Stimulated activated CD4-positive, alpha-beta T cell treated with anti-CD3 and anti-CD28 coated beads, Interleukin-12 subunit alpha, Interleukin-12 subunit beta, amount 100 ng/mL, for 4 hours (primary cell): ENCODE measurements at places on chromosomes 5 and 9.

GRCh38 chr5:157978061-157978460, 119.1 kb upstream of the CLINT1 start:
- DNase-seq, result no peak

GRCh38 chr5:133144245-133144981, 92.6 kb downstream of the HSPA4 start:
- DNase-seq, result no peak

- DNase-seq, result no peak
Measured at GRCh38 chr9:112059145-112059965, 115.7 kb downstream of the SUSD1 start.

GRCh38 chr9:4180907-4181605, 118.8 kb downstream of the GLIS3 start:
- no peak for DNase-seq

- no peak for DNase-seq
Measured at GRCh38 chr5:103800741-103801495, 238.3 kb upstream of the NUDT12 start.

DNA sequence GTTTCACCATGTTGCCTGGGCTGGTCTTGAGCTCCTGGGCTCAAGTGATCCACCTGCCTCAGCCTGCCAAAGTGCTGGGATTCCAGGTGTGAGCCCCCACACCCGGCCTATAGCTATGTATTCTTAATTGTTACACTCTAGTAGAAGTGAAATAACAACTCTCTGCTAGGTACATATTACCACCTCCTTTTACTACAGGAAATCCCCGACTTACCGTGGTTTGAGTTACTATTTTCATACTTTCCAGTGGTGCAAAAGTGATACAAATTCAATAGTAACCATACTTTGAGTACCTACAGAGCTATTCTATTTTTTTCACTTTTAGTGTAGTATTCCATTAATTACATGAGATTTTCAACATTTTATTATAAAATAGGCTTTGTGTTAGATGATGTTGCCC, 719 bp downstream of the ARL14EPL start:
- DNase-seq, result no peak

GRCh38 chr9:86079865-86080469, 19.4 kb downstream of the GOLM1 start:
- no peak for DNase-seq

GRCh38 chr5:169272111-169272510, 28.8 kb downstream of the SLIT3 start:
- no peak for DNase-seq

DNA sequence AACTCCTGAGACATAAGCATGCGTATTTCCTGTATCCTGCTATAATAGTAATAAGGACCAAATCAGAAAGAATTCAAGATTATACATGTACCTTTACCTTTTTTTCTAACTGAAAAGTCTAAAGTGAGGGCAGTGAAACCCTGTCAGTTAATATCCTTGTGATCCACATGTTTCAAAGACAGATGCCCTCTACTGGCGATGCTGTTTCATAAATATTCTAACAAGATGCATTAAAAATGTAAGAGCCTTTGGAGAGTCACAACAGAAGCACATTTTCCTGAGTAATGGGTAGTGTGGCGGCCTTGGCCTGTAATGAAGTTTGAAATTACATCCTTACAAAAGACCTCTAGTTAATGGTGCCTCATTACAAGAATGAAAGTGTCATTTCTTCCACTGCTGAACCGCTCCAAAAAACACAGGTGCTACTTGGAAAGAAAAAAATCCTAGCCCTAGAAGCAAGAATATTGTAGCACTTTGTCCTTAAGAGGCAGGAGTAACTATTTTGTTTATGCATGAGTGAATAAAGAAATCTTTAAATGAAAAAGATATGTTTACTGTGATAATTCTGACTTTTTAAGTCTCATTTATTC, 232.6 kb downstream of the EPB41L4A start:
- DNase-seq, result no peak

GRCh38 chr5:82655078-82655477, 376.9 kb upstream of the RPS23 start:
- no peak for DNase-seq

GRCh38 chr9:13239208-13239607, 40.3 kb downstream of the MPDZ start:
- DNase-seq, result no peak

DNA sequence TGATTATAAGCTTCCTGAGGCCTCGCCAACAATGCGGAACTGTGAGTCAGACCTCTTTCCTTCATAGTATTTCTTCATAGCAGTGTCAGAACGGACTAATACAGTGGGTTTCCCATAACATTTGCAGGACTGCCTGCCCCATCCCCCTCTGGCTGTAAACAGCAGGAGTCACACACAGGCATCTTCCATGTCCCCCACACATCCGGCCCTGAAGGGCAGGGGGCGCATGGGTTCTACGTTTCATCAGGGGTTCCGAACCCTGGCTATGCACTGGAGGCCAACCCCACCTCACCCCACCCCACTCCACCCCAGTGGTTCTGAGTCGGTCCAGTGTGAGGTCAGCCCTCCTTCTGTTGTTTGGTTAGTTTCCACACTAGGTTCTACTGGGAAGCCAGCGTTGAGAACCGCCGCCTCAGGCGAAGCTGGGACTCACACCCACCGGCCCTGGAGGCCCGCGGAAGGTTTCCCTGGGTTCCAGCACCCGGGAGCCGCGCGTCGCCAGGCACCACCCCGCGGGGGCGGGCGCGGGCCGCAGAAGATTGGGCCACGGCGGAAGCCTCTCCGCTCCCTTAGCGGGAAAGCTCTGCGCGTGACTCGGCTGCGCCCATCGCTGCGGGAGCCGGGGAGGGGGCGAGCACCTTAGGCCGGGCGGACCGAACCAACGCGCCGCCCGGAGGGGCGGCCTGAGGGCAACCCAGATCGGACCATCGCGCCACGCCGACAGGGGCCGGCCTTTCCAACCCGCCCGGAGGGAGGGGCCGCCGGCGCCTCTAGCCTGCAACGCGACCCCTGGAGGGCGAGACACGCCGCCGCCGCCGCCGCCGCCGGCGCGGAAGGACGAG, at the start of gene RUSC2:
TSS of gene RUSC2 (plus strand) at position 799 of the 842 bp plus-strand sequence. CDS start 56,411 bp downstream, outside the sequence.
- DNase-seq, result peak; percentile 41

- no peak for DNase-seq
Measured at GRCh38 chr5:88666761-88667495, 216.1 kb downstream of the MEF2C start.

DNA sequence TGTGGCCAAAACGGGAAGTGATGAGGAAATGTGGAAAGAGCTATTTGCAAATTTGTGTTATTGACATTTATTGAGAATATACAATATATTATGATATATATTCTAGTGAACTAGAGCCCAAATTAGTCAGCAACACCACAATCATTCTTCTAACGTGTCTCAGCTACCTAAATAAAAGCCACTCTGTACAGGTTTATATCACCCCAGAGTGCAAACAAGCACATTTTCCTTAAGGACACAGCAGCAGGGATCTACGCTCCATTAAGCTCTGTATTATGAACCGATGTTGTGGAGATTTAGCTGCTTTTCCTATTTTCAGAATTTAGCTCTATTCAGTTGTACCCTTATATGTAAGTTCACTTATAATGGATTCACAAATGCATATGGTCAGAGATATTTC, 77.9 kb downstream of the CDH18 start:
- DNase-seq, result no peak

DNA sequence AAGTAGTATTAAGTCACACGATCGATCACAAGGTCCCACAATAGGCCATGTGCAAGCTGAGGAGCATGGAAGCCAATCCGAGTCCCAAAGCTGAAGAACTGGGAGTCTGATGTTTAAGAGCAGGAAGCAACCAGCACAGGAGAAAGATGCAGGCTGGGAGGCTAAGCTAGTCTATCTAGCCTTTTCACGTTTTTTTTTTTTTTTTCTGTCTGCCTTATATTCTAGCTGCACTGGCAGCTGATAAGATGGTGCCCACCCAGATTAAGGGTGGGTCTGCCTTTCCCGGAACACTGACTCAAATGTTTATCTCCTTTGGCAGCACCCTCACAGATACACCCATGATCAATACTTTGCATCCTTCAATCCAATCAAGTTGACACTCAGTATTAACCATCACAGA, 6.5 kb downstream of the PPIP5K2 start:
- DNase-seq, result no peak

DNA sequence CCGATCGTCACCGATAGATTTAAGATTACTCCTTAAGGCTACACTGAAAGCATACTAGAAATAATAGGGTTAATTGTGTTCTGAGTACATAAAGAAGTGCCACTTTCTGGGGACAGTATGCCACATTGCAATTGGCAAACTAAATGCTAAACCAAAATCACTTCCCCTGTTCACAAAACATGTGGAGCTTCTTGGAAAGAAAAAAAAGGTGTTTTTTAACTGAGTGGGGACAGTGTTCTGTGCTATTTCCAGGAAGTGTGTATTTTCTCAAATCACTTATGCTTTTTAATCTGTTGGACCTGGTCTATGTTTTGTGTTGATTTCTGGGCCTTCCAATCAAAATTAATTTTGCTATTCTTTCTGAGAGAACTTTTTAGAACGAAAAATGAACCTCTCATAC, 149.3 kb upstream of the MPDZ start:
- no peak for DNase-seq

- DNase-seq, result no peak
Measured at GRCh38 chr5:139273322-139273571, 20.3 kb upstream of the MATR3 start.

GRCh38 chr5:58582019-58582802, 664 bp upstream of the RAB3C start:
- DNase-seq, result no peak

DNA sequence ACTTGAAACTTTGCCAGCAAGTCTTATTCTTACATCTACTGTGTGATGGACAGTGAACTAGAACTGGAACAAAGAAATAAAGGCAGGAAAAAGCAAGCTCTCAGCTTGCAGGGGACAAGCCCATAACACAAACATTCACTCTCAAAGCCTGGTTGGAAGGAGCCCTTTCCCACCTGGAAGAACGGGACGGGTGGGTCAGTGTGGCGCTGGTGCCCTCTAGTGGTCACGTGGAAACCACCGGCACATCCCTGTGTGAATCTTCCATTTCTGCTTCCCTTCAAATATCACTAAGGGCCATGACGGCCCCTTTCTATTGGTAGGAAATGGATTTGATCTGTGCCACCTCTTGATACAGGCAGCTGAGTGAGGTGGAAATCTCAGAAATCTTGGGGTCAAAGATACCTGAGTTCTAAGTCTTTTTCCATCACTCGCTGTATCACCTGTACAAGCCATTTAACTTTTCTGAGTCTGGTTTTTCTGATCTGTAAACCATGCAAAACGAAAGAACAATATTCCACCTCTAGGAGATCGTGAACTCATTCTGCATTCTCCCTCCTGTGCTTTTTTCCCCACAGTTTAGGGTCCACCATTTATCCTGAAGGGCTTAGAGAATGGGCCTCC, 211.6 kb downstream of the MSX2 start:
- DNase-seq, result peak; percentile 27

DNA sequence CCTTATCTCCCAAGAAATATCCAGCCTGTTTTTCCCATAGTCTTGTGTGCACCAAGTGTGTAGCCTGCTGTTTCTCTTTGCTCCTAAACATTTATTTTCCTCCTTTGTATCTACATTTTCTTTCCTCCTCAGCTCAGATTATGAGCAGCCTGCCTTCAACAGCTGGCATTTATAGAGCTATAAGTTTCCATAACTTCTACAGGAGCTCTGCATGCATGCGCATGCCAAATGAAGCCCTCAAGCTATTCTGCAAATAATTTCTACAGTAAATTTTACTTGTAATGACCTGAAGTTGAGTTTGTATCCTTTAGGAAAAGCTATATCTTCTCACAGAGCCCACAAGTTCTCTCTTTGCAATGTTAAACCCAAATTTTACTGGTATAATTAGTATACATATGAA, 699.5 kb downstream of the CETN3 start:
- no peak for DNase-seq

DNA sequence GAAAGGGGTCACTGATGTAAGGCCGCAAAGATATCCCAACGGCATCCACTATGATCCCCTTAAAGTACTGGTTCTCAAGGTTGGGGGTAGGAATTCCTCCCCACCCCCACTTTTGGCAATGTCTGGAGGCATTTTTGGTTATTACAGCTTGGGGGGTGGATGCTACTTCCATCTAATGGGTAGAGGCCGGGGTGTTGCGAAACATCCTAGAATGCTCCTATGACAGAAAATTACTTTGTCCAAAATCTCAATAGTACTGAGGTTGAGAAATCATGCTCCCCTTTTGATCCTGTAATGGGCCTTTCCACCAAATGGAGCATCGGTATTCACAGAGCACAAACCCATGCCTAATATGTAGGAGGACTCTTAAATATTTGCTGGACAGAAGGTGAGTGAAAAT, 20.8 kb upstream of the TCERG1 start:
- DNase-seq, result no peak

- DNase-seq, result no peak
Measured at GRCh38 chr5:190366-191035, 794 bp upstream of the LRRC14B start.

GRCh38 chr5:178417391-178417811, 172.8 kb downstream of the COL23A1 start:
- DNase-seq, result no peak

GRCh38 chr9:3343671-3344070, 182.1 kb downstream of the RFX3 start:
- DNase-seq, result no peak

GRCh38 chr9:76866689-76867088, 39.2 kb downstream of the PRUNE2 start:
- DNase-seq, result no peak

DNA sequence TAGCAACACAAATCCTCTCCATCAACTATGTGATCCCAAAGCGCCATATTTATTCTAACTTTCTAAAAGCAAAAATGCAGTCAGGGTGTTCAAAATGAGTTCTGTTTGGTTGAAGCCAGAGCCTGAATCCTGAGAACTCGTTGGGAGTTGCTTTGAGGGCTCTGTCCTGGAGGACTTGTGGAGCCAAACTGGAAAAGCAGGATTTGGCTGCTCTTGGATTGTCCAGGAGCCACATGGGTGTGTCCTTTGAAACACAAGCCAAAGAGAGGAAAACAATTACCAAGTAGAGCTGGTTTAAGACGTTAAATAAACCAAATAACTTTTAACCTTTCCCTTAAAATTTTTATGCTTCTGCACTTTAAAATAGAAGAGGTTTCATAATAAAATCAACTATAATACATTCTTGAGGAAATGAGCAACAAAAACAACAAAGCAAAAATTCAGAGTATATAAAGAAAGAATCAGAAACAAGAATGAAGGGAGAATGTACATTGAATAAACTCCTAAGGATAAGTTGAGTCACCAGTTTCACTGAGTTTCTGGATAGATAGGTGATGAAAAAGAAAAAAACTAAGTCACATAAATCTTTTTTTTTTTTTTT, 13.5 kb downstream of the C5orf46 start:
- DNase-seq, result no peak

GRCh38 chr5:176540476-176540899, 3.3 kb upstream of the RNF44 start:
- DNase-seq, result no peak

- no peak for DNase-seq
Measured at GRCh38 chr9:128846680-128847030, 17.1 kb upstream of the SPOUT1 start.

DNA sequence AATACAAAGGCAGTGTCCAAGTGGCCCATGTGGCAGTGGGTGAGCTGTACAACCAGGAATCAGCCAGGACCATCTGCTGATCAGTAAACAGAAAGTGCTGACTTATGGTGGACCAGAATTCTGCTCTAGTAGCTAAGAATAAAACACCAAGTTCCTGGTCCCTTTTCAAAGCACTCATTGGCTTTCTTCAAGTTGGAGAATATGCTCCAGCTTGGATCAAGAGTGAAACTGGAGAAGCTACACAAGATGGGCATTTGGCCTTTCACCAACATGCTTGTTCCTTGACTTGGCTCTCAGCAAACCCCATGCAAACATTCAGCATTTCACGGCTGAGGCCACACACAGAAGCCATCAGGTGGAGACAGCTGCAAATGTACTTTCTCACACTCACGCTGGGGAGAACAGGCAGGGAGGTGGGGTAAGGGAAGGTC, 32.1 kb downstream of the MARCHF3 start:
- no peak for DNase-seq
